ENCODE measurements at places on chromosomes 2 and 18. TPM values are rescaled to one million over a fixed set of nuclear protein-coding genes. Genes with fewer than 3 reads are reported as not detected.

STPG4 gene
- 0.53 TPM for total RNA-seq

PGAP1 gene
- total RNA-seq, result 6.3 TPM

NBAS gene
- total RNA-seq, result 88.1 TPM

MOGAT1 gene
- total RNA-seq, result not detected

SKOR2 gene
- total RNA-seq, result not detected

VIT gene
- total RNA-seq, result 0.12 TPM

ABI2 gene
- 30.1 TPM for total RNA-seq

LYG1 gene
- total RNA-seq, result not detected

RTP5 gene
- not detected for total RNA-seq

KANSL1L gene
- 21.4 TPM for total RNA-seq

BIRC6 gene
- 182 TPM for total RNA-seq

All from aortic smooth muscle cell (primary cell).